ENCODE measurements at places on chromosomes 7 and 10. TPM values are rescaled to one million over a fixed set of nuclear protein-coding genes. Genes with fewer than 3 reads are reported as not detected.

The RSU1 gene
- total RNA-seq = 18.4 TPM

GRCh38 chr10:49055221-49055849, 60.0 kb downstream of the VSTM4 start:
- DNase-seq = peak; percentile 9
- H3K4me3 ChIP-seq = no peak overlapping the region
- H3K4me1 ChIP-seq = peaks cover 21% of the 10 kb centered on the region
- H3K27me3 ChIP-seq = no peaks in the 10 kb centered on the region

DNA sequence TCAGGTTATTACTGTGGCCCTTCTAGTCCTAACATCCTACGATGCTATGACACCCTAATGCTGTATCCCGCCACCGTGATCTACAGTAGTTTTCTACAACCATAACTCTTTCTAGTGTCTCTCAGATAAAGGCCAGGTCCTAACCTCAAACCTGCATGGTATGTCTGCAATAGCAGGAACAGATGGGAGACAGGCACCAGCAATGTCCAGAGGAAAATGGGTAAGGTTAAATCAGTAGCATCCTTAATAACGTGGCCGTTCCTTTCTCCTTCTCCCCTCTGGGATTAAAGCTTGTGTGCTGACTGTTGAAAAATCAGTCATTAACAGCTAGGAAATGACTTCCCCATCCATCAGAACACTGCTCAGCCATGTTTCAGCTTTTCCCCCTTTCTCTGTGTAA, 321.9 kb upstream of the NPVF start:
- no peaks in the 10 kb centered on the region for H3K36me3 ChIP-seq
- H3K4me1 ChIP-seq = no peaks in the 10 kb centered on the region
- H3K4me3 ChIP-seq = no peak overlapping the region
- H3K27me3 ChIP-seq = no peaks in the 10 kb centered on the region

- no peak overlapping the region for H3K4me3 ChIP-seq
- no peaks in the 10 kb centered on the region for H3K27me3 ChIP-seq
- DNase-seq = peak; percentile 96
- H3K36me3 ChIP-seq = no peaks in the 10 kb centered on the region
- no peaks in the 10 kb centered on the region for H3K4me1 ChIP-seq
- H3K27ac ChIP-seq = no peak overlapping the region
Observed at GRCh38 chr10:34280599-34281374, 534.3 kb downstream of the PARD3 start.

DNA sequence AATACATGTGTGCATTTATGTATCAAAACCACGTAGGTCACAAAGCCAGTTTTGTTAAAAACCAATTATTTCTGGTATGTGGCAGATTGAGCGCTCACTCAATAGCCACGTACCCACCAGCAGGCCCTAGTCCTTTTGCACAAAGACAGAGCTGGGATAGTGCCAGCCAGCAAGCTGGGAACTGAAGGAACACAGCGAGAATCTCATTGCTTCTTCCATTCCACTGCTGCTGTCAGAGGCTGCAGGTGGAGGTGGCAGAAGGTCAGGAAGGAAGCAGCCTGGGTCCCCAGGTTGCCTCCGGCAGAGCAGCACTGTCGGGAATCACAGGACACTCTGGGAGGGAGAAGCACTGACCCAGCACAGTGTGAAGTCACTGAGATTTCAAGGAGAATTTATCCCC, 385.5 kb upstream of the PFKP start:
- no peak for DNase-seq
- no peak overlapping the region for H3K27ac ChIP-seq
- H3K4me3 ChIP-seq = no peak overlapping the region
- no peaks in the 10 kb centered on the region for H3K4me1 ChIP-seq
- peaks cover 2% of the 10 kb centered on the region for H3K27me3 ChIP-seq
- H3K36me3 ChIP-seq = no peaks in the 10 kb centered on the region

- H3K27me3 ChIP-seq = no peaks in the 10 kb centered on the region
- peak overlapping the region; percentile 70 for H3K27ac ChIP-seq
- DNase-seq = no peak
- no peak overlapping the region for H3K4me3 ChIP-seq
- no peaks in the 10 kb centered on the region for H3K36me3 ChIP-seq
- peaks cover 25% of the 10 kb centered on the region for H3K4me1 ChIP-seq
Observed at GRCh38 chr7:117827862-117828261, 45.4 kb downstream of the CTTNBP2 start.

- H3K36me3 ChIP-seq = no peaks in the 10 kb centered on the region
- H3K27me3 ChIP-seq = no peaks in the 10 kb centered on the region
- no peaks in the 10 kb centered on the region for H3K4me1 ChIP-seq
- H3K27ac ChIP-seq = no peak overlapping the region
Observed at GRCh38 chr7:139119486-139119849, 9.9 kb upstream of the ZC3HAV1 start.

- no peaks in the 10 kb centered on the region for H3K27me3 ChIP-seq
- H3K27ac ChIP-seq = no peak overlapping the region
- no peak for DNase-seq
- no peak overlapping the region for H3K4me3 ChIP-seq
Observed at GRCh38 chr10:71582506-71583475, 136.8 kb downstream of the C10orf105 start.

DNA sequence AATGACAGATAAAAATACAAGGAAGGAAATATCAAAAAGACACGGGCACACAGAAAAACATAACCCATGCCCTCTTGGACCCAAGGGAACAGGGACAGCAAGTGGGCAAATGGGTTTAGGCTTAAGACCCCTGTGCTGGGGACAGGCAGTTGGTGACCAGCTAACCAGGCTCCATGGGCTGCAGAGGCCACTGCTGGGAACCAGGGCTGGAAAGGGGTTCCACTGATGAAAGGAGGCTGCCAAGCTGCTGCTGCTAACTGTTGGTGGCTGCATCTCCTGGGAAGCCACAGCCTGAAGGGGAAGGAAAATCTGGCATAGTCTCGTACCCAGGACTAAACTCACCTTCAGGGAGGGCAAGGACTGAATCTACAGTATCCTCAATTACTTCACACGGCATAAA, 579.2 kb upstream of the MGMT start:
- no peaks in the 10 kb centered on the region for H3K36me3 ChIP-seq
- no peaks in the 10 kb centered on the region for H3K27me3 ChIP-seq
- DNase-seq = no peak
- no peaks in the 10 kb centered on the region for H3K4me1 ChIP-seq
- no peak overlapping the region for H3K27ac ChIP-seq

DNA sequence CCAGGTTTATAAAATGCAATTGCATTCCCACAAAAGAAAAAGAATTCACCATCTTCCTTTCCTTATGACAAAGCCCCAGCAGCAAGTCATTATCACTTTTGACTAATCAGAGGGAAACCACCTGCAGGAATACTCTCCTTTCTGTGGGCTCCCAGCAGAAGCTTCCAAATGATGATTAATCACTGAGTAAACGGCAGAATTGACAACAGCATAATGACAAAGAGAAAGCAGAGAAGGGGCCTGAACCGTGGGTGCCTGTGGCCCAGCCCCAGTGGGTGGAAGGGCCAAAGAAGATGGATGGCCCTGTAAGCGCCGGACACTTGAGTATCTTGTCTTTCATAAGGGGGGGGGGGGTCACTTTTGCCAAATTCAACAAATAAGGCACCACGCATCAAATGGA, 152.4 kb upstream of the NRBF2 start:
- no peak for DNase-seq
- no peak overlapping the region for H3K27ac ChIP-seq
- no peak overlapping the region for H3K4me3 ChIP-seq
- H3K36me3 ChIP-seq = no peaks in the 10 kb centered on the region
